Fibroblast of lung (primary cell): ENCODE measurements at places on chromosomes 4 and X. TPM values are rescaled to one million over a fixed set of nuclear protein-coding genes. Genes with fewer than 3 reads are reported as not detected.

Gene COL25A1
- under 0.01 TPM in 2 replicates for total RNA-seq

Gene TEX13C
- total RNA-seq = not detected in 2 replicates

Gene NSG1
- total RNA-seq = under 0.01 and 0.17 TPM in 2 replicates

Gene ZDHHC9
- 13.6 and 21.8 TPM in 2 replicates for total RNA-seq

Gene CT45A3
- total RNA-seq = not detected in 2 replicates

Gene LCORL
- 11.0 and 13.5 TPM in 2 replicates for total RNA-seq

Gene CCDC120
- 0.51 and 0.66 TPM in 2 replicates for total RNA-seq

Gene EMCN
- total RNA-seq = under 0.01 TPM in 1 of 2 replicates, not detected in the other

Gene HPGDS
- not detected in 2 replicates for total RNA-seq

Gene USP17L27
- total RNA-seq = not detected in 2 replicates

Gene IL2RG
- not detected in 2 replicates for total RNA-seq

DNA sequence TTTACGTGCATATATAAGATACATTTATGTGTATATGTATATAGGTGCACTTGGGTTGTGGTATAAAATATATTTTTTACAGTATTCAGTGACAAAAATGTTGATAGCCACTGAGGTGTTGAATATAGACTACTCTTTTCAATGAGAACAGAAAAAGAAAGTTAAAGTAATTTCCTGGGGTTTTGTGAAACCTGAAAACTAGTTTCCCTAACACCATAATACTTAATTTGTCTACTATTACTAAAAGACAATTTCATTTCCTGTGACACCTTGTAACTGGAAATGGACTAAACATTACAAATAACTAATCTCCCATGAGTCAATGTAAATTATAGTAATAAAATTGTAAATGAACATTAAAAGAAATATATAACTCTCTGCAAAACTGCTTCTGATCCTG, 32.0 kb upstream of the MAP9 start:
- no peak for DNase-seq

GRCh38 chr4:67055319-67055718, 490.0 kb downstream of the CENPC start:
- no peak for DNase-seq

- peak; percentile 21 for DNase-seq
Measured at GRCh38 chr4:184268584-184269160, 51.0 kb upstream of the ENPP6 start.

DNA sequence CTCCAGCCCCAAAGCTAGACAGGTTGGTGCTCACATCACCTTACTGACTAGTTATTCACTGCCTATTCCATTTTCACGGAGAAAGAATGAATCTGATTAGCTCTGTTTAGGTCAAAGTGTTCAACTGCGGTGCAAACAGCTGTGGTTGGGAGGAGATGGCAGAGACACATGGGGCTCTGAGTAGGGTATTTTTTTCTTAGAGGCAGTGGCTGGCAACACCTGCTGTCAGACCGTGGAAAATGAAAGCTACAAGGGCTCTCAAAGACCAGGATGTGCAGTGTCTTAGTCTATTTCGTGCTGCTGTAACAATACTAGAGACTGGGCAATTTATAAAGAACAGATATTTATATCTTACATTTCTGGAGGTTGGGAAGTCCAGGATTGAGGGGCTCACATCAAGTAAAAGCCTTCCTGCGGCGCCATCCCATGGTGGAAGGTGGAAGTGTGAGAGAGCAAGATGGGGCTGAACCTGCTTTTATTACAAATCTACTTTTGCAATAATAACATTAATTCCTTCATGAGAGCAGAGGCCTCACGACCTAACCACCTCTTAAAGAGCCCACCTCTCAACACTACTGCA, 10.6 kb downstream of the NYX start:
- DNase-seq = peak; percentile 25

GRCh38 chr4:113665036-113665435, 96.5 kb downstream of the CAMK2D start:
- no peak for DNase-seq

GRCh38 chr4:149176039-149176438, 639.6 kb downstream of the IQCM start:
- peak; percentile 25 for DNase-seq

DNA sequence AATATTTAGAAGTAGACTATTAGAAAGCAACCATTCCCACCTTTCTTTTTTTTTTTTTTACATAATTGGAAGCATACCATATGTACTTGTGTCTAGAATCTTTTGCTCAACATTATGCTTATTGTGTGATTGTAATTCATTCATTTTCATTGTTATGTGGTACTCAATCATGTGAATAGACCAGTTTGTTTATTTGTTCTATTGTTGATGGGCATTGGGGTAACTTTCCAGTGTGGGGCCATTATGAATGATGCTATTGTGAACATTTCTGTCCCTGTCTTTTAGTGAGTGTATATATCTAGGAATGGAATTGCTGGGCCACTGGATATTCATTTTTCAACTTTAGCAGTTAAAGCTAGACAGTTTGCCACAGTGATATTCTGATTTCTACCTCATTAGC, 62.5 kb upstream of the MCUB start:
- no peak for DNase-seq

GRCh38 chrX:39309721-39310152, 508.5 kb downstream of the MID1IP1 start:
- peak; percentile 68 for DNase-seq

GRCh38 chrX:22800806-22801205, 199.0 kb upstream of the DDX53 start:
- peak; percentile 12 for DNase-seq

DNA sequence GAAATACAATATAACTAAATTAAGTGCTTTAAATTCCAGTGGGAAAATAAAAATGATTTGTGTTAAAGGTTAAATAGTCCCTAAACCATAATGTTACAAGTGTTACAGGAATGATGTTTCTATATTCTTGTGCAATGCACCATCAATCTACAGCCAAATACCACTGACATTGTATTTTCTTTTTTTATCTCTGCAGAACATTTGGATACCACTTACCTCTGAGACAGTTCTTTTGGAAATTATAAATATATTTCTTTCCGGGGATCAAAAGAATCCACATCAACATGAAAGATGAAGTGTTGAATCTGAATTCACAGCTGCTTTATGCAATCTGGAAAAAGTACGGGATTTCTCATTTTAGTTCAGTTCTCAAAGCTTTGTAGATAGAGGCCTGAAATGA, 518.3 kb upstream of the AGA start:
- peak; percentile 73 for DNase-seq

DNA sequence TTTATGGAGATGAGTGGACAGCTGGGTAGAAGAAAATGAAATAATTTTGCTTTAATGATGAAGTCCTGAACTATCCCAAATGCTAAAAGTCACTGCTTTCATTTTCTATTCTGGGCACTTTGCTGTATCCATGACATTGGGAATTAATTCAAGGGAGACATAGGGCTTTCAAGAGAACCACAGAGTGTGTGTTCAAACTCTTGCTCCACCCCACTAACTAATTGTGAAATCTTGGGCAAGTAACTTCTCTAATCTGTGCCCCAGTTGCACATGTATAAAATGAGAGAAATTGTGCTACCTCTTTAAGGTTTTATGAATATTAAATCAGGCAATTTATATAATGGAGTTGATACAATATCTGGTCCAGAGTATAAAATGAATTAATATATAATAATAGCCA, 1422.0 kb downstream of the ADGRL3 start:
- no peak for DNase-seq

DNA sequence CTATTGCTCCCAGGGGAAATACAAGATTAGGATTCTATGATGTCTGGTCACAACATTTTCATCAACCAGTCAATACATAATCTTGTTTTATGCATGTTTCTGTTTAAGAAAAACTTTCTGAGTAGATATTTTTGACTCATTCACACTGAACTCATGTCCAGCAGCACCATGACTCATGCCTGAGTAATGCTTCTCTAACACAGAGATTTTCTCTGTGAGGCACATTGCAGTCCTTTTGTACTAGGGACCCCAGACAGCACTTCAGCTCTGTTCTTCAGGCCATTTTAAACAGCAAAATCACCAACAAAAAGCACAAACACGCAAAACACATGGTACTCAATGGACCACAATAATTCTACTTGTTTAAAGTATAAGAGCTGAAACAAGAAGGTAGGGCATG, 83.6 kb downstream of the MXRA5 start:
- DNase-seq = peak; percentile 93

- DNase-seq = no peak
Measured at GRCh38 chrX:124239324-124239723, 93.1 kb upstream of the TEX13D start.

GRCh38 chr4:71187404-71188155, 151.2 kb upstream of the SLC4A4 start:
- DNase-seq = peak; percentile 44

GRCh38 chr4:167185465-167185864, 48.8 kb downstream of the SPOCK3 start:
- no peak for DNase-seq

GRCh38 chrX:1102786-1103185, 109.7 kb downstream of the CRLF2 start:
- DNase-seq = no peak

- peak; percentile 55 for DNase-seq
Measured at GRCh38 chr4:113945906-113946305, 33.5 kb downstream of the ARSJ start.

DNA sequence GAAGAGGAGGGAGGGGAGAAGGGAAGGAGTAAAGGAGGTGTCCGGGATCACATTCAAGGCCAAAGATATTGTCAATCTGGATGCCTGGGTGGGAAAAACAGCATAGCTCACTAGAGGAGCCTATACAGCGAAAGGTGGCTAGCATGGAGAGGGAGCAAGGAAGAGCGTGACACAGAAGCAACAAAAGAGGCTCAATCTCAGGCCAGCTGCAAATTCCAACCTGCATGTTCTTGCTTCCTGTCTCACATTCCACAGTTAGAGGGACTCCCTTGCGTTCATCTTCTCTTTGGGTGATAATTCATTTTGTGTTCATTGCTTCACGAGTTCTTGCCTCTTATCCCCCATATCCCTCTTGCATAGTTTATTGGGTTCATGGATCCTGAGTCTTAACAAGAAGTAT, 3.0 kb upstream of the CLNK start:
- DNase-seq = no peak

- no peak for DNase-seq
Measured at GRCh38 chr4:78665216-78665770, 110.9 kb upstream of the BMP2K start.

DNA sequence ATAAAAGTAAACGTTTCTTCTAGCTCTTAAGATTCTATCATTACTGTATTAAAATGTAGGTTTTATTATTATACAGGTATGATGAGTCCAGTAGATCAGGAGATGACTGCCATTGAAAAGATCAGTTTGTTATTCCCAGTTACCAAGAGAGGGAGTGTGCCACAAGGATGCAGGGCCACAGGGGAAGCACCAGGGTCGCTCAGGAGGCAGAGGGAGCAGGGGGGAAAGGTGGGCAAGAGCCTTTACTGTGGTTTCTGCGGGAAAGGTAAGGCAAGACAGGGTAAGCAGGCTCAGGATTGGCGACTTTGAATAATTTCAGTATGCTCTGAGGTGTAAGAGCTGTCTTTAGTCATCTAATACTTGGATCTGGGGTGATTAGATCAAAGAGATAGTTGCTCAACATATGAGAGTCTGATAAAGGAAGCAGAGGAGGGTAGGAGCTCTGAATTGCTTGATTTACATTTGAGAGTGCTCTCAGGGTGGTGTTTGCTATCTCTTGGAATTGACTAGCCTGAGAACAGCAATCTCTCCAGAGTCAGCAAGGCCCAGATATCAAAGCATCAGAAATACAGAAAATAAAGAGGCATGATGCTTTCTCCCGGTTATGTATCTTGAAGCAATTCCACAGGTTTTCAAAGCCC, 86.0 kb downstream of the NDST3 start:
- DNase-seq = no peak

GRCh38 chrX:1391707-1392375, at the start of gene SLC25A6:
SLC25A6 (minus strand) TSS chrX:1392113; CDS start chrX:1392009, 104 bp downstream.
- peak; percentile 94 for DNase-seq

- peak; percentile 13 for DNase-seq
Measured at GRCh38 chr4:4440333-4441061, 53.6 kb downstream of the NSG1 start.

DNA sequence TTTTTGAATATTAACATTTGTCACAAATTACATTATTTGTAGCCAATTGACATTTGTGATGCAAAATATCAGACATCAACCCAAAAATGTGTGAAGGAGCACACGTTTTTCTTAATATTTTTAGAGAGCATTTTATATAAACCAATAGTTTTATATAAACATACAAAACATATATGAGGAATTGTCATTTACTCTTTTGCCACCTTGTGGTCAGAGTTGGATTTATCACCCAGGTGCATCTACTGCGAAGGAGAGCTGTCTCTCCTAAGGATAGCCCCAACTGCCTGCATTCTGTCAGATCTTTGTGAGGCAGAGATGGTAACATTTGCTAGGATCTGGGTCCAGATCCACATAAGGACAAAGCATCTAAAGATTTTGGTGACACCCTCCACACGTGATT, 2.5 kb upstream of the USP27X start:
- DNase-seq = peak; percentile 7

- DNase-seq = no peak
Measured at GRCh38 chrX:37895795-37896510, 48.6 kb upstream of the DYNLT3 start.

GRCh38 chr4:39526765-39527295, 409 bp downstream of the UGDH start:
- peak; percentile 24 for DNase-seq

- no peak for DNase-seq
Measured at GRCh38 chr4:22490718-22491315, 25.0 kb downstream of the ADGRA3 start.

- no peak for DNase-seq
Measured at GRCh38 chrX:333611-334311, 15.2 kb upstream of the GTPBP6 start.

- no peak for DNase-seq
Measured at GRCh38 chr4:82415922-82416365, 14.3 kb downstream of the HNRNPDL start.

GRCh38 chr4:66691101-66691500, 854.2 kb downstream of the CENPC start:
- no peak for DNase-seq

GRCh38 chr4:118036336-118036735, 2.0 kb downstream of the NDST3 start:
- no peak for DNase-seq

GRCh38 chr4:122139139-122139538, 13.0 kb upstream of the BLTP1 start:
- no peak for DNase-seq

DNA sequence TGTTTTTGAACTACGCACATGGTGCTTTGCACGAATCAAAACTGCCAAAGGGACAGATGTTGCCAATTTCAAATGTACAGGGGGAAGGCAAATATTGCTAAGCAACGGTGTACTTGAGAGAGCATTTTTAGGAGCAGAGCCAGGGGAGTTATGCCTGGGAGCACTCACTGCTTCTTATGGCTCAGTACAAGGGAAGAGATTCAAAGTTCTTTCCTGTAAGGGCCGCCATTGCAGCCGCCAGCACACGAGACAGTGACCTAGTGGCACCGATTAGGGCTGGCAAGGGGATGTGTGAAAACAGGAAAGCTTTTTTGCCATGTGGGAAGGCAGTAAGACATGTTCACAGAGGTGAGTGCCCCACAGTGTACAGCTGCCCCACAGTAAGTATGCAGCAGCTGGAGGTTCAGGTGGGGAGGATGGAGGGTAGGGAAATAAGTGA, 133.8 kb downstream of the AFF1 start:
- DNase-seq = peak; percentile 63

DNA sequence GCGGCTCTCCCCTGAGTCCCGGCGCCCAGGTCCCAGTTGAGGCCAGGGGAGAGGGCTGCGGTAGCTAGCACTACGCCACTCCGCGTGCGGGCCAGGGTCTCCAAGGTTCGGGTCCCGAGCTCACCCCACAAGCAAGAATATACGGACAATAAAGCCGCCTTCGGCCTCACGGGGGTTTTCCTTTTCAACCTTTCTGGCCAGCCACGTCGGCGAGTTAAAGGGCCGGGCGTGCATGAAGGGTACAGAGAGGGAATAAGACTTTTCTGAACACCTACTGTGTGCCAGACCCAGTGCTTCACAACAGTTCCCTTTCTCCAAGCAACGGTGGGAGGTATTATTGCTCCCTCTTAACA, 138.5 kb upstream of the ZIC3 start:
- DNase-seq = no peak
